ENCODE measurements at places on chromosomes 1 and 21.

GRCh38 chr1:70485624-70486023 lies 74.6 kb downstream of the CTH start:
- no peak for DNase-seq

DNA sequence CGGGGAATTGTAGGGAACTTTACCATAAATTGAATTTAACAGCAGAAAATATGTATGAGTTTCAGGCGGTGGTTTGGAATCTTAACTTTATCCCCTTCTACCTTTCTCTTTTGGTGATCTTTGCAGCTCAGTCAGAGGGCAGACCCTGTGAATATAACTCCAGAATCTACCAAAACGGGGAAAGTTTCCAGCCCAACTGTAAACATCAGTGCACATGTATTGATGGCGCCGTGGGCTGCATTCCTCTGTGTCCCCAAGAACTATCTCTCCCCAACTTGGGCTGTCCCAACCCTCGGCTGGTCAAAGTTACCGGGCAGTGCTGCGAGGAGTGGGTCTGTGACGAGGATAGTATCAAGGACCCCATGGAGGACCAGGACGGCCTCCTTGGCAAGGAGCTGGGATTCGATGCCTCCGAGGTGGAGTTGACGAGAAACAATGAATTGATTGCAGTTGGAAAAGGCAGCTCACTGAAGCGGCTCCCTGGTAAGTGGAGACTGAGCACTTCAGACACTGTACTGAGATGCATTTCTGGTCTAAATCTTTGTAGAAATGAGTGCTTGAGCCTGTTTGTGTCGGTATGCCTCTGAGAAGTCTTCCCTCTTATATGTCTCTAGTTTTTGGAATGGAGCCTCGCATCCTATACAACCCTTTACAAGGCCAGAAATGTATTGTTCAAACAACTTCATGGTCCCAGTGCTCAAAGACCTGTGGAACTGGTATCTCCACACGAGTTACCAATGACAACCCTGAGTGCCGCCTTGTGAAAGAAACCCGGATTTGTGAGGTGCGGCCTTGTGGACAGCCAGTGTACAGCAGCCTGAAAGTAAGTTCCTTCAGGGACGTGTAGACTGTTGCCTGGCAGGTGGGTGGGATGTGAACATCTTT lies 1.5 kb downstream of the CCN1 start:
- no peak for DNase-seq

DNA sequence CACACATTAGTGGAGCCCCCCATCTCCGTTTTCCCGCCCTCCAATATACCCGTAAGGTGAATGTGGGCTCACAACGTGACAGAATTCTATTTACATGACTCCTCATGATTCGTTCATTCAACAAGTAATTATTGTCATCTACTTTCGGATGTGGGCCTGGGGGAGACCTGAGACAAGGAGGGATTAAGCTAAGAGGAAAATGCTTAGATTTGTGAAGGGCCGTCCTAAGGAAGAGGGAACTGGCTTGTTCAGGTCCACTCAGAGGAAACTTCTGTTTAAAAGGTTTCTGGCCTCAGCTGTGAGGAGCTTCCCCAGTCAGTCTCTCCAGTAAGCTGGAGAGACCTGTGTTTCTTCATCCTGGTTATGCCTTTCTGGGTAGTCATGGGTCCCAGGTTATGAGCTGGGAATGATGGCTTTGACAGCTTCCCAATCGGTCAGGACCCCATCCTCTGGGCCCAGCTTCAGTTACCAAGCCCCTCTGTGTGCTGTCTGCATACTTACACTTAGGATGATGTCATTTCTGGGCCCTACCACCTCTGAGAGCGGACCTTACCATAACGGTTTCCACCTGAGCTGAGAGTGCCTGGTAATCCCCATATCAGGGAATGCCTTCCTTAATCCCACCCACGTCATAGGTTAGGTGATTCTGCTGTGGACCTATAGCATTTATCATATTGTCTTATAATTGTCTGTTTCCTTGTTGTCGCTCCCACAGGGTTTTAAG lies 687 bp upstream of the ERI3 start:
- DNase-seq = no peak

DNA sequence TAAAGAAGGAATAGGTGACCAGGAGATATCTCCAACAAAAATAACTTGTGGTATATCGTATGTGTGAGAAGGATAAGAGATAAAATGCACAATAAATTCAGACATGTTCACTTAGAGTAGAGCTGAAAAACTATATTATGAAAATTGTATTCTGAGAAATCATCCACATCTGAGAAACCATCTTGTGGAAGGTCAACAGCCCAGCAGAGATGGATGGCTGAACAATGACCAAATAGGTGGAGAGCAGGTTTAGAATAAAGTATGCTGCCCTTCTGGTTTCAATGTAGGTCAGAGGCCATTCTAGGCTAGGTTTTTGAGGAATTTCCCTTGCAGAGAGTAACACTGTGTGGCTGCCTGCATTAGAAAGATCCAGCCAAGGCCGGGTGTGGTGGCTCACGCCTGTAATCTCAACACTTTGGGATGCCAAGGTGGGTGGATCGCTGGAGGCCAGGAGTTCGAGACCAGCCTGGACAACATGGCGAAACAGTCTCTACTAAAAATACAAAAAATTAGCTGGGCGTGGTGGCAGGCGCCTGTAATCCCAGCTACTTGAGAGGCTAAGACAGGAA lies 8.8 kb upstream of the UAP1 start:
- no peak for DNase-seq
